ENCODE measurements at places on chromosomes 16 and 17. TPM values are rescaled to one million over a fixed set of nuclear protein-coding genes. Genes with fewer than 3 reads are reported as not detected.

Gene IGF2BP1
- total RNA-seq: 0.45 TPM

Gene C17orf78
- not detected for total RNA-seq

Gene CDH5
- total RNA-seq: 0.87 TPM

Gene MAPK8IP3
- 40.0 TPM for total RNA-seq

Gene LRRC45
- total RNA-seq: 15.8 TPM

Gene SHMT1
- 27.6 TPM for total RNA-seq

Gene DRC7
- total RNA-seq: not detected

Gene SLC52A1
- 0.55 TPM for total RNA-seq

Gene TP53TG3C
- not detected for total RNA-seq

Gene SBK1
- total RNA-seq: 0.70 TPM

Gene NEK8
- 5.6 TPM for total RNA-seq

Gene CLEC18A
- 1.6 TPM for total RNA-seq

Gene IGFALS
- total RNA-seq: 0.05 TPM

Gene GH1
- total RNA-seq: not detected

All from renal cortical epithelial cell (primary cell).